Inflammatory macrophage treated with lipopolysaccharide for 4 hours (primary cell): ENCODE measurements at places on chromosomes 5 and 9.

DNA sequence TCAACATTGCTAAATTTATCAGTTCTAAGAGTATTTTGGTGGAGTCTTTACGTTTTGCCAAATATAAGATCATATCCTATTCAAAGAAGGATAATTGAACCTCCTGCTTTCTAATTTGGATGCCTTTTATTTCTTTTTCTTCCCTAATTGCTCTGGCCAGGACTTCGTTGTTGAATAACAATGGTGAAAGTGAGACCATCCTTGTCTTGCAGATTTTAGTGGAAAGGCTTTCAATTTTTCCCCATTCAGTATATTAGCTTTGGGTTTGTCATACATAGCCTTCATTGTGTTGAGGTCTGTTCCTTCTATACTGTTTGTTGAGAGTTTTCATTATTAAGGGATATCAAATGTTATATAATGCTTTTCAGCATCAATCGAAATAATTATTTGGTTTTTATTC, 1974.2 kb upstream of the ACO1 start:
- no peak for DNase-seq

DNA sequence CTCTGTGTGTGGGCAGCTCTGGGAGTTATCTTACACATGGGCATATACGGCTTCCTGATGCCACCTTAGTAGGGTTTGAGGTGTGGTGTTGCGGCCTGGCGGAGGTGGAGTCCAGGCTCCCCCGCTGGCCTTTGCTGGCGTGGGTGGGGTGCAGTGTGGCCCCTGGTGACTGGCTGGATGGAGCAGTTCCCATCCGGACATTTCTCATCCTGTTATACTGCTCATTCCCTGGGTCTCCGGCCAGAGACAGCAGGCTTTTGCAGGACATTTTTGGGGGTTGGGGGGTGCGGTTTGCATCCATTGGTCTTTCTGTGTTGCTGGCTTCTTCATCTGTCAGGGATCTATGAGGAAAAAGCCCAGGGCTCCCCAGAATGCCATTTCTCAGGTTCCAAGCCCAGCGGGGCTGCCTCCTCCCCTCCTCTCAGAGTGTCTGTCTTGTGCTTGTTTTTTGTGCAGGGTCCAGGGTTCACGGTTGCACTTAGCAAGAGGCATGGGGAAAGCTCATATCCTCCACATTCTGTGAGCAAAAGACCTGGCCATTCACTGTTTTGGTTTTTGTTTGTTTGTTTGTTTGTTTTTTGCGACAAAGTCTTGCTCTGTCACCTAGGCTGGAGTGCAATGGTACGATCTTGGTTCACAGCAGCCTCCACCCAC, 22.3 kb downstream of the NDUFS6 start:
- DNase-seq, result no peak

DNA sequence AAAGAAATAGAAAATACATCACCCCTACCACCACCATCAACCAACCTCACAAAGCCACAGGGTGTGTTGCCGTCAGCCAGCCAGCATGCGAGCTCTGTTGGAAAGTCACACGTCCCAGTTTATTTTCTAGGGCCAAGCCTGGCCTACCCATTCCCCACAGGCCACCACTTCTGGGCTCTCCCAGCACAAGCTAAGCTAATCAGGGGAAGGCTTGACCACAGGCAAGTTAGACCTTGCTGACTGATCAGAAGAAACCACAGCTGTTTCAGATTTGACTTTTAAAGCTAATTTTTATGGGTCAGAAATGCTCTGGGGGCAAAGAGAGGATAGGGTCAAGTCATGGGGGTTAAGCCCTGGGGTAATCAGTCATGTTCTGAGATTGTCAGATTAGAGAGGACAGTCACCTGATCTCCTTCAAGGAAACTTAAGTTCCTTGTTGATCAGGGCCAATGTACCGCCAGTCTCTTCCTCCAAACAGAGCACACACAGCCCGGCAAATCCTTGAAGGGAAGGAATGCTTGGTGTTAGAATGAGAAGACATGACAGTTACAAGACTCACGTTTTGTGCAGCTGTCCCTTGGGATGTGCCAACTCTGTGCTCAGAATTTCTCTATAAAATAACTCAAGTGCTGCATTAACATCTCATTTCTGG, 7.6 kb downstream of the SHB start:
- DNase-seq, result no peak

DNA sequence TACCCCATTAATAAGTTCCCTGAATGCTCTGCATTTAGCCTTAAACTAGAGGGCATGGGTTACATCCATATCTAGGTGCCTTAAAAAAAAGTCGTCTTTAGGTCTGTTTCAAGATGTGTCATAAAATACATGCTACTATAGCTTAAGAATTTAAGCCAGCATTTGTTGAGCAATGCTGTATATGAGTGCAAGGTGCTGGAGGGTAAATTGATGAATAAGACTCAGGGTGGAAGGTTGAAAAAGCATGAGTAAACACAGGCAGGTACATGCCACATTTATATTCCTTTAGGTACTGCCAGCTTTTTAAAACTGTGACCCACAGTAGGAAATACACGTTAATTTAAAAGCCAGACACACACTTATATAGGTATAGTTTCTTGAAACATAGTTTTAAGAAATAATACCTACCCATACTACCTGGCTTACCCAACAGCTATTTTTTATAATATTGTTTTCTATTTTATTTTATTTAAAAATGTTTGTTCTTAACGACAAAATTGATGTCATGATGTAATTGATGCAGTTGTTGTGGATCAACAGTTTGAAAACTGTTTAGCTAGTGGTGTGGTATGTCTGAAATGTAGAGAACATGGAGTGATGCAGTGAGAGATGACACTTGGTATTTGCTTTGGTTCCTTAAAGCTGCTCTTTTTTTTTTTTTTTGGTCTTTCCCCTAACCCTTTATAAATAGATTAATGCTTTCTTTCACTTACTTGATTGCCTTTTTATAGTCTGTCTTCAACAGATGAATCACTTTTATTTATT, 3.9 kb downstream of the HMGCR start:
- DNase-seq, result no peak

GRCh38 chr5:150218693-150219035, 28.8 kb downstream of the SLC6A7 start:
- DNase-seq, result no peak

DNA sequence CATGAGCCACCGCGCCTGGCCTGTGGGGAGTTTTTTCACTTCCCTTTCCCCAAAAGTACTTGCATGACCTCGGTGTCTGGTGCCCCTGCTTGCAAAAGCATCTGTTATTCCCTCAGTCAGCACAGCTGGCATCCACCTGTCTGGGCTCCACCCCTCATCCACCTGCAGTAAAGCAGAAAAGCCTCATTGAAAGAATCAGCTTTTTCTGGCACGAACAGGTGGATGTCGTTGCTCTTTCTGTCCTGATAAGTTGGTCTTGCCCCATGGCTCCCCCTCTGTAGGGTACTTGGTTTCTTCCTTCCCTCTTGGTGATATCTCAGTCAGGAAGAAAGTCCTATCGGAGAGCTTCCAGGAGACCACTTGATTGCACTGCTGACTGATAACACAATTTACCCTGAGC, 37.4 kb downstream of the WWC1 start:
- peak; percentile 32 for DNase-seq

GRCh38 chr5:111703662-111704061, 53.3 kb downstream of the NREP start:
- peak; percentile 36 for DNase-seq

DNA sequence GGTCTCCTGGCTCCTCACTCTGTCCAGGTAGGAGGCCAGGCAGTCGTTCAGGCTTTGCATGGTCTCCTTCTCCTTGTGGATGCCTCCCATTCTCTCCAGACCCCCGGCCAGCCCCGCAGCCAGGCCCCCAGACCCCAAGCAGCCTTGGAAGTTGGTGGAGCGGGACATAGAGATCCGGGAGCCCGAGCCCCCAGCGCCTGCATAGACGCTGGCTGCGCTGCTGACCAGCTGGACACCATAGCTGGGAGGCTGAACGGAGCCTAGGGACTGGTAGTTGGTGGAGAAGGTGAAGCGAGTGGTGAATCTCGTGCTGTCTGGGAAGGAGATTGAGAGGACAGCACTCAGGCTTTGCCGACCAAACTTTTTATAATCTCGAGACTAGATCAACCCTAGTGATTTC, 35.9 kb downstream of the FOXI1 start:
- no peak for DNase-seq

- DNase-seq, result no peak
These were observed 295.9 kb upstream of the ZNF608 start for GRCh38 chr5:125042261-125042890.

DNA sequence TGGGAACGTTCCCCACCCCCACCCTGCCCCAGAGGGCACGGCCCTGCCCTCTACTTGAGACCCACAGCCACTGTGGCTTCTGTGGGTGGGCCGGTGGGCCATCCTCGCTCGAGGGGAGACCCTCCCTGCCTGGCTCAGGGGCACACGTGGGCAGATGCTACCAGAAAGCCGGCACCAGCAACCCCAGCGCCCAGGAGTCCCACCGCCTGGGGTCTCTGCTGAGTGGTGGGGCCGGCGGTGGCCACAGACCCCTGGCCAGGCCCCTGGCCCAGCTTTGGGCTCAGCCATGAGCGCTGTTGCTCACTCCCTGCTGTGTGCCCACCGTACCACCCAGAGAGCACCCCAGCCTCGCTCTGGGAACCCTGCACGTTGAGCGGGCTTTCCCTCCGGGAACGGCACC, 16.5 kb upstream of the NRARP start:
- no peak for DNase-seq

DNA sequence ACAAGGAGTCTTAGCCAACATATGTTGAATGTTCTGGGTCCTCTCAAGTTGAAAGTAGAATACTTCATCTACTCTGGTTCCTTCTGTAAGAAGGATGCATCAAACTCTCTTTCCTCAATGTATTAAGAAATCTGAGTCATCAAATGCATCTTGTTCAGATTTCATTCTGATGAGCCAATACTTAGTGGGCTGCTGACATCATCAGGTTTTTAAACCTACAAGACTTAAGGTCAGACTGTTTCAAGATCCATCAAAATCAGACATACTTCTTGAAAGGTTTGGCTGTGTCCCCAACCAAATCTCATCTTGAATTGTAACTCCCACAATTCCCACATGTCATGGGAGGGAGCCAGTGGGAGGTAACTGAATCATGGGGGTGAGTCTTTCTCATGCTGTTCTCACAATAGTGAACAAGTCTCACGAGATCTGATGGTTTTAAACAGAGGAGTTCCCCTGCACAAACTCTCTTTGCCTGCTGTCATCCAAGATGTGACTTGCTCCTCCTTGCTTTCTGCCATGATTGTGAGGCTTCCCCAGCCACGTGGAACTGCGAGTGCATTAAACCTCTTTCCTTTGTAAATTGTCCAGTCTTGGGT, 168.8 kb downstream of the RAPGEF6 start:
- DNase-seq, result peak; percentile 75

- DNase-seq, result no peak
These were observed 351.8 kb downstream of the RAB3C start for GRCh38 chr5:58934629-58935097.

- DNase-seq, result peak; percentile 59
These were observed 5.2 kb upstream of the FCN1 start for GRCh38 chr9:134922932-134923240.

DNA sequence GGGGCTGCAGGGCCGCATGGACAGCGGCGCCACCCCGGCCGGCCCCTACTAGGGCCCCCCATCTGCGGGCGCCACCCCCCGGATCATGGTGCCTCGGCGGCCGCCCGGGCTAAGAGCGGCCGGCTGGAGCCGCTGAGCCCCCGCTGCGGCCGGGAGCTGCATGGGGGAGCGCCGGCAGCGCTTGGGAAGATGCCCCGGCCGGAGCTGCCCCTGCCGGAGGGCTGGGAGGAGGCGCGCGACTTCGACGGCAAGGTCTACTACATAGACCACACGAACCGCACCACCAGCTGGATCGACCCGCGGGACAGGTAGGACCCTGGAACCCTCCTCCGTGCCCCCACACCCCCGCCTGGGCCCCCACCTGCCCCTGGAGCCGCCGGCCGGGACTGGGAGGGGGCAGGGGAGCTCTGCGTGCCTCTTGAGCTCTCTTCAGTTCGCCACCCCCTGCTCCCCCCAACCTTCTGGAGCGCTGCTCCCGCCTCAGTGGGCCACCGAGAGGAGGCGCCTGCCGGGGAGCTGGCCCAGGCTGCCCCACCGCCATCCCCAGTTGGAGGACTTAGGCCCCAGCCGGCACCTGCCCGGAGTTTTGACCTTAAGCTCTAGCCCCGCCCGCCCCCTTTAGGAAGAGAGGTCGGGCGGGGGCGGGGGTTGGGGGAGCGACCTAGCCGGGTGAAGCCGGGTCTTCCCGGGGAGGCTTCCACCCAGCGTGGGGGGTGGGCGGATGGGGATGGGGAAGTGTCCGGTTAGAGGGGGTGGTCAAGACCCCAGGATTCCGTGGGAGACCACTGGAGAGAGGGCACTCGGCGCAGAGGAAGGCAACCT, 730 bp downstream of the WWC1 start:
- DNase-seq, result no peak

- no peak for DNase-seq
These were observed 31.9 kb upstream of the STING1 start for GRCh38 chr5:139514486-139514856.

- DNase-seq, result no peak
These were observed 419.4 kb downstream of the RAB3C start for GRCh38 chr5:59002162-59002825.

GRCh38 chr9:89370593-89370992, 52.3 kb downstream of the SECISBP2 start:
- no peak for DNase-seq

- DNase-seq, result peak; percentile 87
These were observed 15.8 kb upstream of the LCP2 start for GRCh38 chr5:170313344-170313743.

DNA sequence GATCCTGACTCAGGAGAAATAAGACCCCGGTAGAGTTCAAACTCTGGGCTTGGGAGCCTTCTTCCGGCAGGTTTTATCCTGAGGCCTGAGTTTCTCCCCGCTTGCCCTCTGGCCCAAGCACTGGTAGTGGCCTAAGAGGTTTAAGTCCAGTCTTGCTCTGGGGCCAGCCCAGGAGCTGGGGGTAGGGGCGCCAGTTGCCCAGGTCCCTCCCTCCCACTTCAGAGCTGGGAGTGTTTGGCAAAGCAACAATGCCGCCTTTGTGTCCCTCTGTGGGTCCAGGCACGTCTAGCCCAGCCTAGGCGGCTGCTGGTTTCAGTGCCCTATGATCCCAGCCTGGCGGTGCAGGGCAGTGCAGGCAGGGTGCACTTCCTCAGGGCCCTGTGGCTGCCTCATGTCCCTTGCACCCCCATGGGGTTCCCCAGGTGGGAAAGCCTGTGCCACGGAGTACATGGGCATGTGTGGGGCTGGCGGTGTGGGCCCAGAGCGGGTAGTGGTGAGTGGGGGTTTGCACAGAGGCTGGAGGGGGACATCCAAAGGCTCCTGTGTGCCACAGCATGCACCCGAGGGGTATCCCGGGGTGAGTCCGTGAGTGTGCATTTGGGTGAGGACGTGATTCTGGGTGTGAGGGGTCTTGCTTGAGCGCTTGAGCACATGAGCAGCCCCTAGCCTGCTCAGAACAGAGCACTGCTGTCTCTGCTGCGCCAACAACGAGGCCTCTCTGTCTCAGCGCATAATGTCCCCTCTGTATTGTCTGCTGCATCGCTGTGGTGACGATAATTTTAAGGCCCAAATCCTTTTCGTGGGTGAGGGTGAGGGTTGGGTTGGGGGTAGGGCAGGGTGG, 61.7 kb upstream of the PSD2 start:
- DNase-seq, result no peak

DNA sequence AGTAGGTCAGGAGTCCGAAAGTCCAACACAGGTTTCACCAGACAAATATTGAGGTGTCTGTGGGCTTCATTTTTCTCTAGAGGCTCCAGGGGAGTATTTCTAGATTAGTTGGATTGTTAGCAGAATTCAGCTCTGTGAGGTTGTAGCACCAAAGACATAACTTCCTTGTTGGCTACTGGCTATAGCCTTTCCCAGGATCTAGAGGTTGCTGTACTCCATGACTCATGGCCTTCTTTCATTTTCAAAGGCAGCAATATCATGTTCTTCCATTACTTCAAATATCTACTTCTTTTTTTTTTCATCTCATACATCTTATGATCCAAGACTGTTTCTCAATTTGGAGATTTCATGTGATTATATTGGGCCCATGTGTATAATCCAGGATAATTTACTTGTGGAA, 404.0 kb upstream of the FAM174A start:
- DNase-seq, result no peak
